Activated CD8-positive, alpha-beta T cell treated with anti-CD3 and anti-CD28 coated beads for 36 hours (primary cell): ENCODE measurements at places on chromosomes 7 and 10. TPM values are rescaled to one million over a fixed set of nuclear protein-coding genes. Genes with fewer than 3 reads are reported as not detected.
A peak's percentile ranks its signal among the peaks of the same experiment; 100 is the strongest.

DNA sequence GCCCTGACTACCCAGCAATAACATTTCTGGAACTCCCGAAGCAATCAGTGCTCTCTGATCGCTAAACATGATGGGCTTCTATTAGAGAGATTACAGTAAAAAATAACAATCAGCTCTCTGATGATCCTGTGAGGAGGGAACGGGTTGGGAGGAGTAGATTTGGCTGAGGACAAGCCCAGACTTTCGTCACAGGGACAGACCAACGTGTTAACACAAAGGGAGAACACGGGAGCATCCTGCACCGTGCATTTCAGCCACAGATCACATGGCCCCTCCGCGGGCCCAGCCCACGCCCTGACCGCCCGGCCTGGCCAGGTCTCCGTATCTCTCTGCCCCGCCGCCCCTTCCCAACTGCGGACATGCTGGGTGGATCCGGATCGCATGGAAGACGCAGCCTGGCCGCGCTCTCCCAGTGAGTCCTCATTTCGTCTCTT is 95.0 kb upstream of the AGBL3 start:
- peaks cover 10% of the 10 kb centered on the region for H3K4me1 ChIP-seq
- H3K4me3 ChIP-seq, result peak overlapping the region; percentile 16
- peaks cover 14% of the 10 kb centered on the region for H3K27me3 ChIP-seq

NRCAM gene
- total RNA-seq, result 3.8 TPM

- no peak for DNase-seq
- peaks cover 4% of the 10 kb centered on the region for H3K27me3 ChIP-seq
- H3K27ac ChIP-seq, result no peak overlapping the region
- no peaks in the 10 kb centered on the region for H3K4me1 ChIP-seq
- H3K36me3 ChIP-seq, result no peaks in the 10 kb centered on the region
- H3K4me3 ChIP-seq, result no peak overlapping the region
Measured at GRCh38 chr10:118965096-118965495, 64.4 kb upstream of the NANOS1 start.

CXCL12 gene
- not detected for total RNA-seq

- no peaks in the 10 kb centered on the region for H3K4me1 ChIP-seq
- H3K27ac ChIP-seq, result no peak overlapping the region
- H3K36me3 ChIP-seq, result no peaks in the 10 kb centered on the region
Measured at GRCh38 chr10:126930131-126930882, 25.1 kb downstream of the DOCK1 start.

GRCh38 chr10:27388761-27389399 is 115.2 kb upstream of the RAB18 start:
- peaks cover 13% of the 10 kb centered on the region for H3K27me3 ChIP-seq
- H3K4me3 ChIP-seq, result no peak overlapping the region
- no peak for DNase-seq
- H3K27ac ChIP-seq, result no peak overlapping the region
- no peaks in the 10 kb centered on the region for H3K4me1 ChIP-seq

DNA sequence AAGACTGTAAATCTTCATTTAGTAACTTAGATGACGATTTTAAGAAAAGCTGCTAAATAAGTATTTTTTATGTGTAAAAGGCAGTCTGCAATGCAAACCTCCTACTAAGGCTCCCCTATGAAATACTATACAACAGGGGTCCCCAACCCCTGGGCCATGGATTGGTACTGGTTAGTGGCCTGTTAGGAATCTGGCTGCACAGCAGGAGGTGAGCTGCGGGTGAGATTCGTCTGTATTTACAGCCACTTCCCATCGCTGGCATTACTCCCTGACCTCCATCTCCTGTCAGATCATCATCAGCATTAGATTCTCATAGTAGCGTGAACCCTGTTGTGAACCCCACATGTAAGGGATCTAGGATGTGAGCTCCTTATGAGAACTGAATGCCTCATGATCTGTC is 580.4 kb downstream of the MAGI2 start:
- no peak overlapping the region for H3K27ac ChIP-seq
- H3K4me3 ChIP-seq, result no peak overlapping the region
- no peaks in the 10 kb centered on the region for H3K27me3 ChIP-seq
- no peak for DNase-seq
- H3K4me1 ChIP-seq, result no peaks in the 10 kb centered on the region

DNA sequence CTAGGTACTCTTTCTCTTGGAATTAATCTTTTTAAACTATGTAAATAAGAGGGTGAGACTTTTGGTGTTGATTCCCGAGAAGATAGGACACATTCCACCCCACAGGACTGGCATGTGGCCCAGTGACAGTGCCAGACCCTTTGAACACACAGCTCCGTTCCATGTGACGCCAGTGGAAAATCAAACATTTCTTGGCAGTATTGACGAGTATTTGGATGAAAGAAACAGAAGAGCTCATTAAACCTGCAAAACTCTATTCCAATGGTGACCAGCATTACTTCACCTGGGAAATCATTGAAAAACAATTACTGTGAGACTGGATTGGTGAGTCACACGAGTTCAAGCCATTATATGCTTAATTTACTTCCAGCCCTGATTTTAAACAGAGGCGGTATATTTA is 25.8 kb downstream of the AKR1E2 start:
- no peak for DNase-seq
- peaks cover 3% of the 10 kb centered on the region for H3K4me1 ChIP-seq
- no peak overlapping the region for H3K4me3 ChIP-seq
- H3K27me3 ChIP-seq, result no peaks in the 10 kb centered on the region

C10orf67 gene
- 0.25 TPM for total RNA-seq

PBLD gene
- 0.85 TPM for total RNA-seq

TMEM236 gene
- 0.11 TPM for total RNA-seq

- DNase-seq, result no peak
- no peak overlapping the region for H3K27ac ChIP-seq
- H3K36me3 ChIP-seq, result no peaks in the 10 kb centered on the region
- H3K27me3 ChIP-seq, result peaks cover 4% of the 10 kb centered on the region
- no peaks in the 10 kb centered on the region for H3K4me1 ChIP-seq
Measured at GRCh38 chr10:95567903-95568630, 6.9 kb upstream of the SORBS1 start.

SCART1 gene
- total RNA-seq, result 2.9 TPM

- H3K27me3 ChIP-seq, result peaks cover 10% of the 10 kb centered on the region
- peak; percentile 53 for DNase-seq
- no peaks in the 10 kb centered on the region for H3K4me1 ChIP-seq
- no peak overlapping the region for H3K4me3 ChIP-seq
- no peaks in the 10 kb centered on the region for H3K36me3 ChIP-seq
Measured at GRCh38 chr10:133100706-133101415, 13.1 kb downstream of the ADGRA1 start.

GRCh38 chr10:54843085-54843646 is 42.1 kb upstream of the PCDH15 start:
- H3K36me3 ChIP-seq, result no peaks in the 10 kb centered on the region
- no peak for DNase-seq
- H3K27me3 ChIP-seq, result no peaks in the 10 kb centered on the region
- no peaks in the 10 kb centered on the region for H3K4me1 ChIP-seq
- H3K27ac ChIP-seq, result no peak overlapping the region

ZFAND4 gene
- total RNA-seq, result 13.5 TPM

POLR2J2 gene
- 13.2 TPM for total RNA-seq

- DNase-seq, result no peak
- no peaks in the 10 kb centered on the region for H3K36me3 ChIP-seq
- no peak overlapping the region for H3K4me3 ChIP-seq
Measured at GRCh38 chr7:95534796-95535195, 49.1 kb downstream of the ASB4 start.

DNA sequence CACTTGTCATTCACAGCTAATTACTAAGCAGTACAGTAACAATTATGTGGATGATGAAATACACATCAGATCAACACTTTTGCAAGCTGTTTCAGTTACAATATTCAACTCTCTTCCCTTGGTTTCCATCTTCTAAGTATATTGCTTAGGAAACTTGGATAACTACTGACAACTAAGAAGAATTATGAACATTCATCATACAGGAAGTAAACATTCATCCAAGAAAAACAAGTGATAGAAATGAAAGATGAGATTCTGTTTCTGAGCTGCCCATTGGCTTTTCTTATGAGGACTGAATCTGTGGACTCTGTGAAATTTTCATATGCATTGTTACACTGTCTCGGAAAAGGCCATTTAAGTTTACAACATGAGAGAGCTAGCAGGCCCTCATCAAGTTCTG is 240.2 kb downstream of the PRKG1 start:
- H3K27me3 ChIP-seq, result no peaks in the 10 kb centered on the region
- no peak overlapping the region for H3K27ac ChIP-seq
- no peaks in the 10 kb centered on the region for H3K36me3 ChIP-seq
- no peak overlapping the region for H3K4me3 ChIP-seq
- no peak for DNase-seq

GRCh38 chr10:1193561-1193960 is 137.4 kb downstream of the WDR37 start:
- peaks cover 10% of the 10 kb centered on the region for H3K4me1 ChIP-seq
- H3K4me3 ChIP-seq, result no peak overlapping the region
- H3K27ac ChIP-seq, result no peak overlapping the region
- H3K36me3 ChIP-seq, result no peaks in the 10 kb centered on the region
- peaks cover 1% of the 10 kb centered on the region for H3K27me3 ChIP-seq
- DNase-seq, result no peak

- DNase-seq, result peak; percentile 87
- peaks cover 20% of the 10 kb centered on the region for H3K36me3 ChIP-seq
- peak within 1 kb of the TSS; percentile 86 for H3K4me3 ChIP-seq
- H3K27me3 ChIP-seq, result no peaks in the 10 kb centered on the region
Measured at GRCh38 chr10:13348216-13349017, at the start of gene SEPHS1. SEPHS1 (minus strand) TSS chr10:13348293; CDS start chr10:13344950, 3,343 bp downstream.

GRCh38 chr7:45365341-45365740 is 207.8 kb downstream of the RAMP3 start:
- DNase-seq, result no peak
- H3K4me3 ChIP-seq, result no peak overlapping the region
- no peaks in the 10 kb centered on the region for H3K36me3 ChIP-seq
- peaks cover 11% of the 10 kb centered on the region for H3K27me3 ChIP-seq
- H3K4me1 ChIP-seq, result no peaks in the 10 kb centered on the region

- H3K27me3 ChIP-seq, result peaks cover 6% of the 10 kb centered on the region
- no peak overlapping the region for H3K4me3 ChIP-seq
- no peaks in the 10 kb centered on the region for H3K4me1 ChIP-seq
- no peak overlapping the region for H3K27ac ChIP-seq
- no peak for DNase-seq
- H3K36me3 ChIP-seq, result no peaks in the 10 kb centered on the region
Measured at GRCh38 chr10:79629955-79630327, 19.2 kb downstream of the SFTPA1 start.

GRCh38 chr7:1412322-1413261 is 46.7 kb downstream of the MICALL2 start:
- peak; percentile 95 for DNase-seq
- H3K4me1 ChIP-seq, result peaks cover 13% of the 10 kb centered on the region
- no peaks in the 10 kb centered on the region for H3K36me3 ChIP-seq

ZNF503 gene
- 0.25 TPM for total RNA-seq

DNA sequence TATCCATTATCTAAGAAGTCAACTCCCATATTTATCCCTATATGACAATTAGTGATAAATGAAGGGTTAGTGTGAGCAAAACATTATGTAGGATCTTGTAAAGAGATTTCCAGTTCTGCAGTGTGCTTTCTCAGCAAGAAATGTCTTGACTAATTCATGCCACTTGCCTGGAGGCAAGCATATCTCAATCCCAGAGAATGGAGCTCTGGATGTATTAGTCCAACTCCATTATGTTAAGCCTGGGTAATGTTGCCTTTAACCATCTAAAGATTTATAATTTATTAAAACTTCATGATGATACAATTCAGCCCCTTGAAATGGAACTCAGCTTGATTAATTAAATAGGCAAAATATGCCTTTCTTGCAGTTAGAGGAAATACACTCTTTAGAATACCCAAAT is 1079.9 kb upstream of the LRRTM3 start:
- no peak for DNase-seq
- H3K36me3 ChIP-seq, result no peaks in the 10 kb centered on the region
- H3K27me3 ChIP-seq, result no peaks in the 10 kb centered on the region

- H3K36me3 ChIP-seq, result no peaks in the 10 kb centered on the region
- DNase-seq, result no peak
- no peaks in the 10 kb centered on the region for H3K4me1 ChIP-seq
- no peak overlapping the region for H3K4me3 ChIP-seq
- no peak overlapping the region for H3K27ac ChIP-seq
- peaks cover 6% of the 10 kb centered on the region for H3K27me3 ChIP-seq
Measured at GRCh38 chr7:24297362-24297761, 13.4 kb downstream of the NPY start.

DNA sequence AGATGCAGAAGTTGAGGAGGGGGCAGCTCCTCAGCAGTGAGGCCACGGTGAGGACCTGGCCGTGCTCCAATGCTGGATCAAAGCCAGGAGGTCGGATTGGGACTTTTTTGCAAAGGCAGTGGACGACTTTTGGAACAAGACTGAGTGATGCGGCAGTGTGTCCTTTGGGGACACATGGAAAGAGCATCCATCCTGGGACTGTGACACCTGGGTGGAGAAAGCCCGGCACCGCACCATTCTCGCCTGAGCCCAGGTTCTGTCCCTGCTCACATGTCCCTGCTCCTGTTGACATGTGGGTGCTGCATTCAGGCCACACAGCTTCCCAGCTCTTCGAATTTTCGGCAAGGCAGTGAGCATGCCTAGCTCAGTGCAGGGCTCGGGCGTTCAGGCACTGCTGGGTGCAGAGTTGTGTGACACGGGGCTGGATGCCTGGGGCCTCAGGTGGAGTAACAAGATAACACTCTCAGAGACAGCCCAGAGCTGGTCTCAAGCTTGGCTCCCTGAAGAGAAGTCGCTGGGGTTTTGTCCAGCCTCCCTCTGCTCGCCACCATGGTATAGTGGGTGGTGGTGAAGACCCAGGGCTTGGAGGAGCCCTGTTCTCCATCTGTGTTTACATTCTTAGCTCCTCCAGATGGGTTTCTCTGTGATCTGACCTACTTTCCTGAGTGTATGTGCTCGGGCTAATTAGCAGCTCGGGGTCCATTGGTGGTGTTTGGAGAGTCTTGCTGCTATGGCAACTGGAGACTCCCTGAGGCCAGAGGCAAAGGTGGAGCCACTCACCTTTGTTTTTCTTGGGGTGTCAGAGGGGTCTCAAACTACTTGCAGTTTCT is 111.7 kb upstream of the BTBD16 start:
- no peaks in the 10 kb centered on the region for H3K36me3 ChIP-seq
- H3K4me3 ChIP-seq, result no peak overlapping the region
- DNase-seq, result no peak
- no peak overlapping the region for H3K27ac ChIP-seq
- peaks cover under 1% of the 10 kb centered on the region for H3K4me1 ChIP-seq

OR2A5 gene
- total RNA-seq, result not detected

- no peak overlapping the region for H3K4me3 ChIP-seq
- H3K4me1 ChIP-seq, result peaks cover 3% of the 10 kb centered on the region
- H3K27me3 ChIP-seq, result peaks cover 9% of the 10 kb centered on the region
- no peak overlapping the region for H3K27ac ChIP-seq
- no peaks in the 10 kb centered on the region for H3K36me3 ChIP-seq
Measured at GRCh38 chr7:116932566-116932965, 20.7 kb upstream of the ST7 start.

DNA sequence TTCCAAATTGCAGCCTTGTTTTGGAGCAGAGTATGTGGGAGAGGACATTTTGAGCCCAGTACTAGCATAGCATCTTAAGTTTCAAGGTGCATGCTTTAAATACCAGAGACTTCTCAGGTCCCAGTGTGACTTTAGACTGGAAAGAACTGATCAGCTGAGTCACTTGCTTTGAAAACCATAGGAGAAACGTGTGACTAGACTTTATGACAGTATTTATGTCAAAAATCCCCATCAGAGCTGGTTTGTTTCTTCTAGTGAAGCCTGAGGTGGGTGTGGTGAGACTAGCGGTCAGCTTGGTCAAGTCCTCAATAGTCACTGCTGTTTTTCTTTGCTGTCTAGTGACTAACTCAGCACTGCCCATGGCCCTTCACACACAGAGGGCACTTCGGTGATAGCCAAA is 724.2 kb downstream of the GATA3 start:
- H3K4me1 ChIP-seq, result peaks cover 22% of the 10 kb centered on the region
- peaks cover 3% of the 10 kb centered on the region for H3K27me3 ChIP-seq
- H3K4me3 ChIP-seq, result no peak overlapping the region
- peak; percentile 8 for DNase-seq
- no peak overlapping the region for H3K27ac ChIP-seq
